ENCODE measurements at places on chromosomes 7 and 10. TPM values are rescaled to one million over a fixed set of nuclear protein-coding genes. Genes with fewer than 3 reads are reported as not detected.

DNA sequence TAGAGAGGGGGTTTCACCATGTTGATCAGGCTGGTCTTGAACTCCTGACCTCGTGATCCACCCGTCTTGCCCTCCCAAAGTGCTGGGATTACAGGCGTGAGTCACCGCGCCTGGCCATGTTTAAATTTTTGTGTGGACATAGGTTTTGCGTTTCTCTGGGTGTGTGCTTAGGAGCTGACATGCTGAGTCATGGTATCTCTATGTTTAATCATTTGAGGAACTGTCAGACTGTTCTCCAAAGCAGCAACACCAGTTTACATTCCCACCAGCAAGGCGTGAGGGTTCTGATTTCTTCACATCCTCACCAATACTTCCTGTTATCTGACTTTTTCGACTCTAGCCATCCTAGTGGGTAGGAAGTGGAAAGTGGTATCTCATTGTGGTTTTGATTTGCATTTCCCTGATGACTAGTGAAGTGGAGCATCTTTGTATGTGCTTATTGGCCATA lies 153.7 kb downstream of the DNAJB6 start:
- no peak for DNase-seq

The ITPRID1 gene
- polyA plus RNA-seq, result not detected

DNA sequence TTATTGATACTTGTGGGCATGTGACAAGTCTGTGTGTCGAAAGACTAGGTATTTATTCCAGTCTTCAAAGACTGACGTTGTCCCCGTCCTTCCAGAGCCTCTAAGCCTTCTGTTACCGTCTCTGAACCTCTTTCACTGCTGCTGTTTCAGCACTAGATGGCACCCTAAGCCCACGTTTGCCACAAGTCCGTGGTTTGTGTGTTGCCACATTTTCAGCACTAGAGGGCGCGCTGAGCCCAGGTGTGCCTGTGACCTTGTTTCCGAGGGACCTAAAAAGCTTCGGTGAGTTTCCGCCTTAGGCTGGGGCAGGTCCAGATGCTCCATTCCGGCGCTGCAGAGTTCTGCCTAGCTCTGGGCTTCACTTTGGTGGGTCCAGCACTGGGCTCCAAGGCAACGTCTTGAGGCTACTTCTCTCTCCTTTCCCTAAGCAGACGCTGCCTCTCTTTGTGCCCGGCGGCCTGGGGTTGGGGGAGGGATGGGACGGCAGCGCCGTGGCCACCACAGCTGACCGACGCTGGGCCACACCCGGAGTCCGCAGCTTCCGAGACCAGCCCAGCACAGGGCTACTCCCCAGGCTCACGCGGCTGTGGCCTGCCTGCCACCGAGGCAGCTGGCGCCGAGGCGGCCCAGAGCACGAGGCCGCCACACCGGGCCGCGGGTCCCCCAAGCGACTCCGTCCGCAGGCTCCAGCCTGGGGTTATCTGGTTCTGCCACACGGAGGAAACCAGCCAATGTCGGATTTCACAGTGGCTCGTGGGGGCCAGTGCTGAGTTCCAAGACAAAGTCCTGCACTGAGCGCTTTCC lies 520.2 kb downstream of the REEP3 start:
- peak; percentile 71 for DNase-seq

- no peak for DNase-seq
Observed at GRCh38 chr7:18117482-18117881, 89.8 kb upstream of the PRPS1L1 start.

Measured in renal pelvis (tissue), 12 donors.